ENCODE measurements at places on chromosomes 6 and 20. TPM values are rescaled to one million over a fixed set of nuclear protein-coding genes. Genes with fewer than 3 reads are reported as not detected.

DDO gene
- total RNA-seq, result not detected

GCNT2 gene
- total RNA-seq, result 1.5 TPM

HIVEP2 gene
- total RNA-seq, result 25.1 TPM

DNA sequence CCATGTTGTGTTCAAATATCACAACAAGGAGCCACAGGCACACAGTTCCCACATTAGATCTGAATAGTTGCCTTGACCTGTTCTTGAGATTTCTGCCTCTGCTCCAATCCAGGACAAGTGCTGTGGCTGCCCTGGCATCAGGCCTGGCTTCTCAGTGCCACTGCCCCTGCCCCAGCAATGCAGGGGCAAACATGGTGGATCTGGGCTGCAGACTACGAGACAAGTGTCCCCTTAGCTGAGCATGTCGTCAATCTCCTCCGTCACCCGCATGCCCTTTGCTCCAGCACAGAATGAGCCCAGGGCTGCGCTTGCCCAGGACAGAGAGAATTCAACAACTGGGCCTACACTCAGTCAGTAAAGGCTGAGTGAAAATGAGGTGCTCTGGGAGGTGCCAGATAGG, 201.6 kb downstream of the SYNDIG1 start:
- no peak for DNase-seq

- DNase-seq, result no peak
These were observed 54.1 kb downstream of the SMOC2 start for GRCh38 chr6:168495133-168495532.

PGBD1 gene
- 1.6 TPM for total RNA-seq

DNA sequence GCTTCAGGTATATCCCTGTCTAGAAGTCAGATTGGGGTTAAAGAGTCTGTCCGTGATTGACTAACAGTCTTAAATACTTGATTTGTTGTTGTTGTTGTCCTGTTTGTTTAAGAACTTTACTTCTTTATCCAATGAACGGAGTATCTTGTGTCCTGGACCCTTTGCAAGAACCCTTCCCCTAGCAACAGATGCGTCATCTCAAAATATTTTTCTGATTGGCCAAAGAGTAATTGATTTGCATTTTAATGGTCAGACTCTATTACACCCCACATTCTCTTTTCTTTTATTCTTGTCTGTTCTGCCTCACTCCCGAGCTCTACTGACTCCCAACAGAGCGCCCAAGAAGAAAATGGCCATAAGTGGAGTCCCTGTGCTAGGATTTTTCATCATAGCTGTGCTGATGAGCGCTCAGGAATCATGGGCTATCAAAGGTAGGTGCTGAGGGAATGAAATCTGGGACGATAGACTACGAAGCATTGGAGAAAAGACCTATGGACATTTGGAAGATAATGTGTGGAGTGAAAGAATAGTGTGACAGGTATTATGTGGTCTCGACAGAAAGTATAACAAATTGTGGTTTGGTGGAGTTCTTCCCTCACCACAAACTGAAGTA, at the start of gene HLA-DRA:
Gene HLA-DRA (plus strand): TSS at position 286 of the 613 bp plus-strand sequence. CDS start 64 bp downstream, at position 350.
- DNase-seq, result no peak

GRCh38 chr6:38306931-38307330, 332.8 kb downstream of the BTBD9 start:
- DNase-seq, result no peak

LY6G5B gene
- 9.2 TPM for total RNA-seq

GRCh38 chr20:41017448-41018042, 11.1 kb upstream of the TOP1 start:
- no peak for DNase-seq
